Mucosa of descending colon (tissue), 3 donors: ENCODE measurements at places on chromosomes 13 and 19. TPM values are rescaled to one million over a fixed set of nuclear protein-coding genes. Genes with fewer than 3 reads are reported as not detected.

CNN2 gene
- 84.7 TPM for total RNA-seq

DNA sequence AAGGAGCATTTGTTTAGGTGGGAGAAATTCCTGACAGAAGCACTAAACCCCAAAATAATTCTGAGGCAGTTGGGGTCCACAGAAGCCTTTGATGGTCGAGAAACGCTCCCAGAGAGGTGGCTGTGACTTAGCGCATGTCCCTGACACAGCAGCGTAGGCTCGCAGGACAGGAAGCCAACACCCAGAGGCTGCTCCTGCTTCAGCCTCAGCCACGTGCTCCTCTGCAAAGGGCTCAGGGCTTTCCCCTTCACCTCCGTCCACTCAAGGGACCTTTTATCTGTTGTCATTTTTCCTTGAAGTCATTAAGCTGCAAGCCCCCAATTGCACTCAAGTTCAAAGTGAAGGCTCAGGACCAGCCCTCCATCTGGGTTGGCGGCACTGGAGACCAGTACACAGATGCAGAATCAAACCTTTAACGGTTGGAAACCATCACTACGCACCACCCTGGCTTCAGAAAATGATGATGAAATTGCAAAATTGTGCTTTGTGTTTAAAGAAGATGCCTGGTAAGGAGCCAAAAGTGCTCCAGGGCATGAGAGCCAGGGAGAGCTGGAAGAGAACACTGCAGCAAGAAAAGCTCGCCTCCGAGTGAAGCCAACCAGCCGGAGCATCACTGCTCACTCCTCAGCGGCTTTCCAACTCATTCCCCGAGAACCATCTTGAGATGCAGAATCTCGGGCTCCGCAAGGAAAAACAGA, 219.6 kb downstream of the RAP2A start:
- no peak for DNase-seq

HSPB6 gene
- total RNA-seq = 3.9 TPM

SELENOV gene
- total RNA-seq = not detected

GRCh38 chr19:31278555-31279435, 70.4 kb downstream of the TSHZ3 start:
- DNase-seq = no peak

DNA sequence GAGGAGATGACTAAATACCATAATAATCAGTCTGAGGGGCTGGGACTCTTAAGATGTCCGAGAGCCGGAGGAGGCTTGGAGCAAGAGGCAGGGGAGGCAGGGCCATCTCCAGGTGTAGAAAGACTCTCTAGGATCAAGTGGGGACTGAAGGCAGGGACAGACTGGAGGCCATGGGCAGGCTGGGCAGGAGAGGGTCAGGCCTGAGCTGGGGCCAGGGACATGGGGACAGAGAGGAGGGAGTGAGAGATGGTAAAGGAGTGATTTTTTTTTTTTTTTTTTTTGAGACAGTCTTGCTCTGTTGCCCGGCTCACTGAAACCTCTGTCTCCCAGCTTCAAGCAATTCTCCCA, 2.2 kb downstream of the JOSD2 start:
- no peak for DNase-seq

DNA sequence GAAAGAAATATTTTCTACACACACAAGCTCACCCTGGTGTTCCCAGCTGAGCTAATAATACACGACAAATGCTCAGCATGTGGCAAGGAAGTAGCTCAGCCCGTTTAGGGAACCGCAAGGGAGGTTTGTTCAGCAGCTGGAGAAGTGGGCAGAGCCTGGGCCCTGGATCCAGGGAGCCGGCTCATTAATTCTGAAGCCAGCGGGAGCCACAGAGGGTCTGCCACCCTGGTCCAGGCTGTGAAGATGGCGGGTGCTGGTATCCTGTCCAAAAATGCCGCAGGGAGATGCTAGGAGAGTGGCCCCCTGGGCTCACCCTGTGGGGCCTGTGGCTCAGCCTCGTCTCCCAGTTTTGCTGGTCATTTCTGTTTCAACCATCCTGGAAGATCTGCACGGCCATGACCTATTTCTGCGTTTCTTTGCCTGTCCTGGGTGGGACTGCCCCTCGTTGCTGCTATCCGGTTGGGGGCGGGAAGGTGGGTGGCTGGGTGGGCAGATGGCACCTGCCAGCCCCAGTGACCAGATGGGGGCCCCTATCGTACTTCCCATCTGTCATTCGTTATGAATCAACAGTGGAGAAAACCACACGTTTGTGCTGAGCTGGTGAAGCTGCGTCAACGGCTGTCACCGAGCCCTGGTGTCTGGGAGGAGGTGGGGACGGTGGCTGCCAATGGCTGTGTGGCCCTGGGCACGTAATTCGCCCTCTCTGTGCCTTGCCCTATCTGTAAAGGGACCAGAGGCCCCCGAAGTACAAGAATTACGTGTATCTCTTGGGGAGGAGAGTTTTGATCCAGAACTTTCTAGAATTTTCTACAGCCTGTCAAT, 2.7 kb upstream of the GNA15 start:
- peak; percentile 68 for DNase-seq

DNA sequence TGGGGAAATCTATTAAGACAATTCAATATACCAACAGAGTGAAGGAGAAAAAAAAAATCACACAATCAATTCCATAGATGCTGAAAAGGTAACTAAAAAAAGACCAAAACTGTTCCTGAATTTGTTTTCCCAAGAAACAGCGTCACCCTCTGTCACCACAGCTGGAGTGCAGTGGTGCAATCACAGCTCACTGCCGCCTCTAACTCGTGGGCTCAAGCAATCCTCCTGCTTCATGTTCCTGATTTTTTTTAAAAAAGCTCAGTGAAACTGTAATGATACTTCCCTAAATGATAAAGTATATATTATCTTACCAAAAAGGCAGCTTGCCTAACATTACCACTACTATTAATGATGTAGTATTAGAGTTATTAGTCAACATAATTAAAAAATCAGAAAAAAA, 19.6 kb upstream of the ZFP14 start:
- no peak for DNase-seq

SHANK1 gene
- 0.55 TPM for total RNA-seq

SPTBN4 gene
- 0.29 TPM for total RNA-seq

GRCh38 chr19:31334849-31335624, 14.2 kb downstream of the TSHZ3 start:
- no peak for DNase-seq

GRCh38 chr19:52640916-52641315, 2.8 kb upstream of the ZNF83 start:
- DNase-seq = no peak

SIGLECL1 gene
- not detected for total RNA-seq

- no peak for DNase-seq
Measured at GRCh38 chr19:54230031-54230430, 7.2 kb upstream of the LILRB3 start.
